ENCODE measurements at places on chromosomes 2 and 18. TPM values are rescaled to one million over a fixed set of nuclear protein-coding genes. Genes with fewer than 3 reads are reported as not detected.

Gene CIB4
- total RNA-seq = not detected

Gene CAB39
- total RNA-seq = 72.3 TPM

Gene GNAL
- total RNA-seq = 0.77 TPM

Gene RETSAT
- 61.6 TPM for total RNA-seq

Gene COL5A2
- total RNA-seq = 253 TPM

Gene MDH1B
- 1.8 TPM for total RNA-seq

Gene SERPINB10
- total RNA-seq = not detected

Gene IMPACT
- total RNA-seq = 29.5 TPM

Gene LIMS2
- total RNA-seq = 0.51 TPM

Gene SULT1C3
- total RNA-seq = not detected

Gene STK39
- total RNA-seq = 16.7 TPM

Gene SNORC
- total RNA-seq = 0.83 TPM

DNA sequence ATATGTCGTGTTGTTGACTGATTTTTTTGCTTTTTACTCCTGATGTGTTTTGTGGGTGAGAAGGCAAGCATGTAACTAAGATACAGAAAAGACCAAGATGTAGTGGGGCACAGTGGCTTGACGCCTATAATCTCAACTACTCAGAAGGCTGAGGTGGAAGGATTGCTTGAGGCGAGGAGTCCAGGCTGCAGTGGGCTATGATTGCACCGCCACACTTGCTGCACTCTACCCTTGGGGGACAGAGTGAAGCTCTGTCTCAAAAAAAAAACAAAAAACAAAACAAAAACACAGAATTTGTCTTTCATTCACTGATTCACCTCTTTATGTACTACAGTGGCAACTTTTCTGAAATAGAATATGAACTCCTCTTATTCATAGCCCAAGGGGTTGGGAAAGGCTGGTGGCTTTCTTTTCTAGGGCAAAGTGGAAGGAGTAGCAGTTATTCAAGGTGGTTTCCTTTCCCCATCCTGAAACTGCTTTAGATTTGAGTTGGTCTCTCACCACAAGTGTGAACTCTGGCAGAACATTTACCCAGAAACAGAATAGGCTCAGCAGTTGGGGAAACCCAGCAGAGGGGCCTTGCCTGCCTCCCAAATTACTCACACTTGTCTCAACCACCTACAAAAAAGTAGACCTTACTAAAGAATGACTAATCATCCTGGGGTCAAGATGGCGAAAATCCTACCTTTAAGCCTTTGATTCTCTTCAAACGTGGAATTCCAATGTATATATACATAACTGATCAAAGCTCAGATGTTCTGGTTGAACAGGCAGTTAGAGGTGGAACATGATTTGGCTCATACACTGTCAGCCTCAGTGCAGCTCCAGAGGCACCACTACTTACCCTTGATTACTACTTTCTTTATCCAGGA lies 6.5 kb downstream of the TANK start:
- H3K4me3 ChIP-seq = no peak overlapping the region
- H3K27me3 ChIP-seq = no peaks in the 10 kb centered on the region
- peaks cover 8% of the 10 kb centered on the region for H3K4me1 ChIP-seq
- DNase-seq = no peak
- no peak overlapping the region for H3K27ac ChIP-seq
- no peaks in the 10 kb centered on the region for H3K36me3 ChIP-seq

DNA sequence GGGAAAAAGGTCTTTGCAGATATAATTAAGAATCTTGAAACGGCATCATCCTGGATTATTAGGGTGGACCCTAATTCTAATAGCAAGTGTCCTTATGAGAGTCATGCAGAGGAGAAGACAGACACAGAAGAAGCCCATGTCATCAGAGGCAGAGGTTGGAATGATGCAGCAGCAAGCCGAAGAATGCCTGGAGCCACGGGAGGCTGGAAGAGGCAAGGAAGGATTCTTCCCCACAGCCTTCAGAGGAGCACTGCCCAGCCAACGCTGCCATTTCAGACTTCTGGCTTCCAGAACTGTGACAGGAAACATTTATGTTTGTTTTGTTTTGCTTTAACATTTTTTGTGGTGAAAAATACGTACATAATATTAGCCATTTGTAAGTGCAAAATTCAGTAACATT lies 72.3 kb downstream of the MCFD2 start:
- H3K4me3 ChIP-seq = no peak overlapping the region
- H3K4me1 ChIP-seq = peaks cover 17% of the 10 kb centered on the region
- DNase-seq = no peak
- H3K27ac ChIP-seq = no peak overlapping the region

- H3K4me3 ChIP-seq = no peak overlapping the region
- peaks cover 25% of the 10 kb centered on the region for H3K4me1 ChIP-seq
- H3K27ac ChIP-seq = no peak overlapping the region
- no peaks in the 10 kb centered on the region for H3K27me3 ChIP-seq
- DNase-seq = peak; percentile 32
Observed at GRCh38 chr2:240989451-240990265, 8.8 kb upstream of the SNED1 start.

- no peaks in the 10 kb centered on the region for H3K4me1 ChIP-seq
- peaks cover 5% of the 10 kb centered on the region for H3K27me3 ChIP-seq
Observed at GRCh38 chr2:112962308-112963175, 15.3 kb upstream of the IL36G start.

GRCh38 chr2:187369471-187369870 lies 78.6 kb downstream of the CALCRL start:
- no peaks in the 10 kb centered on the region for H3K27me3 ChIP-seq
- no peak for DNase-seq
- no peak overlapping the region for H3K27ac ChIP-seq
- H3K4me3 ChIP-seq = no peak overlapping the region
- H3K4me1 ChIP-seq = no peaks in the 10 kb centered on the region

DNA sequence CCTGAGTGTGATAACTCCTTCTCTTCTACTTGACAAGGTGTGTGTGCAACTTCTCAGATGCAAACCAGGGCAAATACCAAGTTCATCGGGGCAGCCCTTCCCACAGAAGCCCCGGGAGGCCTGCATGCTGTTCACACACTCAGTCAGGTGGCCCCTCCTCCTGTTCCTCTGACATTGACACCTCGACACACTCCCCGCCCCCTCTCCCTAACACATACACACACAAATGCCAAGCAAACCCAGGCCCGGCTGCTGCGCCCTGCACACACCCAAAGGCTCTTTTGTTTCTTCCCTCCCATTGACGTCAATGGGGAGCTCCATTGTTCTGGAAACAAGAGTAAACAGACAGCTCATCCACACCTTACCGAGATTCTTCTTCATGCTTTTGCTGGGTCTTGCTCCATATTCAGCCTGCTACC lies 1.7 kb upstream of the PER2 start:
- H3K27me3 ChIP-seq = peaks cover 4% of the 10 kb centered on the region
- DNase-seq = peak; percentile 58
- no peak overlapping the region for H3K4me3 ChIP-seq
- H3K36me3 ChIP-seq = no peaks in the 10 kb centered on the region
- H3K27ac ChIP-seq = no peak overlapping the region

GRCh38 chr2:148507970-148508369 lies 136.6 kb upstream of the EPC2 start:
- no peak for DNase-seq
- no peak overlapping the region for H3K4me3 ChIP-seq
- no peaks in the 10 kb centered on the region for H3K36me3 ChIP-seq

GRCh38 chr2:105447476-105447875 lies 48.6 kb upstream of the FHL2 start:
- H3K4me3 ChIP-seq = no peak overlapping the region
- DNase-seq = no peak
- no peak overlapping the region for H3K27ac ChIP-seq
- H3K4me1 ChIP-seq = no peaks in the 10 kb centered on the region
- H3K27me3 ChIP-seq = peaks cover 4% of the 10 kb centered on the region

- H3K27ac ChIP-seq = no peak overlapping the region
- H3K4me3 ChIP-seq = no peak overlapping the region
- H3K27me3 ChIP-seq = peaks cover 3% of the 10 kb centered on the region
- H3K4me1 ChIP-seq = no peaks in the 10 kb centered on the region
- no peaks in the 10 kb centered on the region for H3K36me3 ChIP-seq
Observed at GRCh38 chr18:11689669-11690565, 853 bp downstream of the GNAL start.

GRCh38 chr2:63007813-63008458 lies 42.7 kb upstream of the OTX1 start:
- H3K27ac ChIP-seq = no peak overlapping the region
- no peak overlapping the region for H3K4me3 ChIP-seq
- no peaks in the 10 kb centered on the region for H3K27me3 ChIP-seq
- no peaks in the 10 kb centered on the region for H3K36me3 ChIP-seq
- H3K4me1 ChIP-seq = no peaks in the 10 kb centered on the region
- no peak for DNase-seq

DNA sequence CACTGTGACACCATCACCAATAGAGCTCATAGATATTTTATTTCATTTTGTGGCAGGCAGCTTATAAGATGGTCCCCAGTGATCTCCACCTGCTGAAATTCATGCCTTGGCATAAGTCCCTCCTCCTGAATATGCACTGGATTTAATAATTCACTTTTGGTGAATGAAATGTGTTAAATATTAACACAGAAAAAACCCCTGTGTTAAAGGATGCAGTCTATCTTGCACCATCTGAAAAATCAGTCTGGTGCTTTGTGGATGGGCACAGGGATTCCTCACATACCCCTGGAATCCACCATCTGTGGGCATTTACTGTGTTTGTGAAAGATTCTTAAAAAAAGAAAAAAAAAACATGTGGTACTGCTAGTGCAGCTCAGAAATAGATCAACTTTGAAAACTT lies 26.1 kb upstream of the WIPF1 start:
- H3K4me3 ChIP-seq = no peak overlapping the region
- H3K27ac ChIP-seq = no peak overlapping the region
- DNase-seq = no peak
- no peaks in the 10 kb centered on the region for H3K27me3 ChIP-seq

DNA sequence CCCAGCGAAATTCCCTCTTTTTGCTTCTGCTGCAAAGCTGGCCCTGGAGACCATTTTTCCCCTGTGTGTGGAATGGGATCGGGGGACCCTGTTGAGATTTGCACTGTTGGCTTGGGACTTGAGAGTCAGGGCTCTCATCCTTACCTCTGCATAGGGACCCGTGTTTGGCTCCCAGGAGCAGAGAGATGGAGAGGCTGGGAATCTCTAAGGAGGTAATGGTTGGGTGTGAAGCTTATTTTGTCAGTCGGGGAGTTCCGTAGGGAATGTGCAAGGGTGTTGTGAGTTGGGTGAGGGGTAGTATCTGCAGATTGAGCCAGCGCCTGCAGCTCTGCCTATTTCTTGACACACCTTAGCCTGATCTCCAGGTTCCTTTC lies 4.5 kb downstream of the GATA6 start:
- no peak for DNase-seq
- no peaks in the 10 kb centered on the region for H3K27me3 ChIP-seq
- H3K36me3 ChIP-seq = peaks cover 2% of the 10 kb centered on the region
- H3K27ac ChIP-seq = no peak overlapping the region
- no peak overlapping the region for H3K4me3 ChIP-seq
- no peaks in the 10 kb centered on the region for H3K4me1 ChIP-seq

GRCh38 chr2:54298514-54298913 lies 42.5 kb upstream of the TSPYL6 start:
- H3K36me3 ChIP-seq = no peaks in the 10 kb centered on the region
- H3K4me3 ChIP-seq = no peak overlapping the region
- no peak overlapping the region for H3K27ac ChIP-seq
